ENCODE measurements at places on chromosomes 13 and 19.

DNA sequence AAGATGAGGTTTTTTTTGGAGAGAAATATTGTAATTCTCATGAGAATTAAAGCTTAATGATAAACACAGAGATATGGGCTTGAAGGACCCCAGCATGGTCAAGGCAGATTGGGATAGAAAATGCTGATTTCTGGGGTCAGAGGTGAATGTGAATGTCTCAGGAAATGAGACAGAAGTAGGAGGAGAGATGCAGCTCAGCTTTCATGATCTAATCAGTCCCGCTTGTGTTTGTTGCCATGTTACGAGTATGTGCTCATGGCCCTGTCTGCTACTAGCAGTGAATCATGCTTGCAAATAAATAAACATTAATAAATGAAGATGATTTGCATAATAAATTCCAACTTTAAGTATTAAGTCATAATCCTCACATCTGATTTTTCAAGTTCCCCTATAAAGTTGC lies 23.0 kb upstream of the NDFIP2 start:
- no peak for DNase-seq

GRCh38 chr19:31152906-31153305 lies 196.3 kb downstream of the TSHZ3 start:
- DNase-seq: no peak

- DNase-seq: peak; percentile 1
Observed at GRCh38 chr13:89066868-89067466, 1395.8 kb downstream of the SLITRK5 start.

GRCh38 chr13:112905619-112905989 lies 63.4 kb upstream of the MCF2L start:
- no peak for DNase-seq

- no peak for DNase-seq
Observed at GRCh38 chr13:105634059-105634458, 901.4 kb downstream of the EFNB2 start.

GRCh38 chr19:35693835-35694599 lies 10.3 kb upstream of the ZBTB32 start:
- DNase-seq: peak; percentile 84

GRCh38 chr13:90706631-90707030 lies 640.9 kb upstream of the MIR17HG start:
- no peak for DNase-seq

DNA sequence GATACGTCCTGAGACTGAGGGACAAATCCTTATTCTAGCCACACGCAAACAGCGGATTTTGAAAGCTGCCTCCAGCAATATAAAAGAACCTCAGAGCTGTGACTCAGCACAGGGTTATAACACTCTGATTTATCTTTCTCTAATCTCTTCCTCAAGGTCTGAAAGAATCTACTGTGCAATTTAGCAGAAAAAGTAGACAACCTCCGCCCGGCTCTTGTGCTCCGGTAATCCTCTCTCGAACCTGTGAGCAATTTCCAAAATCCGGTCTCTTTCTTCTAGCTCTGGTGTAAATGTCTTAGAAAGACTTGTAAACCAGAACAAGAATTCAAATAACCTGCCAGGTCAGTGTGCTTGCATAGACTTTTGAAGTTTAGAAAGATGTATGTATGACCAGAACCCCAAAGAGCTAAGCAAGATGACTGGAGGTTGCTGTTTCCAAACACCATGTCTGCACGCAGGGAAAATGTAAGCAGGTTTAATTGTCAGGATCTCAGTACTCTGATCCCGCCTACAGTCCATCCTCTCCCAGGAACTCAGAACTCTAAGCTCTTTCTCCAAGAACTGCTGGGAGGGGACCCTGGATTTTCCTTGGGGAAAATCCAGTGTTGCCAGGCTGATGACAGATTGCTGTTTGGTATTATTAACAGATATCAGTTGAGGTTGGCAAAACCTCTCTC lies 338.1 kb downstream of the RFC3 start:
- no peak for DNase-seq

- no peak for DNase-seq
Observed at GRCh38 chr19:34818270-34818669, 45.3 kb upstream of the ZNF599 start.

GRCh38 chr13:69461397-69461796 lies 646.2 kb upstream of the ATXN8OS start:
- no peak for DNase-seq

- no peak for DNase-seq
Observed at GRCh38 chr19:51600940-51601580, 29.1 kb downstream of the SIGLEC5 start.

- DNase-seq: no peak
Observed at GRCh38 chr13:30787738-30788525, 52.6 kb downstream of the ALOX5AP start.

- no peak for DNase-seq
Observed at GRCh38 chr13:94617389-94618000, 15.8 kb downstream of the GPR180 start.

- no peak for DNase-seq
Observed at GRCh38 chr19:1521636-1522035, 2.2 kb upstream of the PLK5 start.

- no peak for DNase-seq
Observed at GRCh38 chr19:52599241-52599640, 29.2 kb downstream of the ZNF701 start.

GRCh38 chr19:45473682-45474605 lies 6.1 kb downstream of the FOSB start:
- peak; percentile 74 for DNase-seq

GRCh38 chr13:81406639-81407292 lies 1065.8 kb upstream of the SPRY2 start:
- no peak for DNase-seq

DNA sequence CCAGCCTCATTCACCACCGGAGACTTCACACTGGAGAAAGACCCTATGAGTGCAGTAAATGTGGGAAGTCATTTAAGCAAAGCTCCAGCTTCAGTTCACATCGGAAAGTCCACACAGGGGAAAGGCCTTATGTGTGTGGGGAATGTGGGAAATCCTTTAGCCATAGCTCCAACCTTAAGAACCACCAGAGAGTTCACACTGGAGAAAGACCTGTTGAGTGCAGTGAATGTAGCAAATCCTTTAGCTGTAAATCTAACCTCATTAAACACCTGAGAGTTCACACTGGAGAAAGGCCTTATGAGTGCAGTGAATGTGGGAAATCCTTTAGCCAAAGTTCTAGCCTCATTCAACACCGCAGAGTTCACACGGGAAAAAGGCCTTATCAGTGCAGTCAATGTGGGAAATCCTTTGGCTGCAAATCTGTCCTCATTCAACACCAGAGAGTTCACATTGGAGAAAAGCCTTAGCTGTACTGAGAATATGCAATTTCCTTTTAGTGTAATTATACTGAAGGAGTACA lies 8.8 kb downstream of the ZNF211 start:
- DNase-seq: no peak

GRCh38 chr19:18646535-18647370 lies 9.9 kb downstream of the KLHL26 start:
- no peak for DNase-seq

DNA sequence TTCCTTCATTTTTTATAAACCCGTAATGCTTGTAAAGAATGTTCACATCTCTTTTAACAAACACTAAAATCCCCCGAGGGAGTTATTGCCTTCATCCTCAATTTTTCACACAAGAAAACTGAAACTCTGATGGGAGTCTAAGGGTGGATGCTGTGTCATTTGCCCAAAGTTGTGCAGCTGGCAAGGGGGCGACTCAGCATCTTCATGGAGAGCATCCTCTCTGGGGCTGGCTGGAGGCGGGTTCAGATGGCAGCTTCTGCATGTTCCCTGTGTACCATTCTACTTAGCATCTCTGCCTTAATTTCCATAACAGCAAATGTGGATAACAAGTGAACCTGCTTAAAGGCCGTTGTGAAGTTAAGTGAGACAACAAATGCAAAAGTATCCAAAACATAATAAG lies 256.4 kb downstream of the IRS2 start:
- no peak for DNase-seq

DNA sequence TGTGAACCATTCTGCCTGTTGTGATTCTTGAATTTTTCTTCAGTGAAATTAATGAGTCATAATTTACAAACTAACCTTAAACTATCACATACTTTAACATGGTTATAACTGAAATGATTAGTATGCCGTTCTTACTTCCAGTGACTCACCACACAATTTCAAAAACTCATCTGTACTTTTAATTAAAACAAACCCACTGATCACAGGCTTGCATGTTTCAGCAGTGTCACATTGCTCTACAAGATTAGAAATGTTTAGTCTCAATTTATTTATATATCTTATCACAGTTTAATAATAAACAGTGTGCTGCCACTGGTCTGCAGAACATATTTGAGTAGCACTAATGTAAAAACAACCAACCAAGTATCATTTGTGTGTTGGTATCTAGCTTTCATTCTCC lies 2227.9 kb upstream of the PCDH20 start:
- DNase-seq: no peak
